ENCODE measurements at places on chromosomes 3 and 15.

DNA sequence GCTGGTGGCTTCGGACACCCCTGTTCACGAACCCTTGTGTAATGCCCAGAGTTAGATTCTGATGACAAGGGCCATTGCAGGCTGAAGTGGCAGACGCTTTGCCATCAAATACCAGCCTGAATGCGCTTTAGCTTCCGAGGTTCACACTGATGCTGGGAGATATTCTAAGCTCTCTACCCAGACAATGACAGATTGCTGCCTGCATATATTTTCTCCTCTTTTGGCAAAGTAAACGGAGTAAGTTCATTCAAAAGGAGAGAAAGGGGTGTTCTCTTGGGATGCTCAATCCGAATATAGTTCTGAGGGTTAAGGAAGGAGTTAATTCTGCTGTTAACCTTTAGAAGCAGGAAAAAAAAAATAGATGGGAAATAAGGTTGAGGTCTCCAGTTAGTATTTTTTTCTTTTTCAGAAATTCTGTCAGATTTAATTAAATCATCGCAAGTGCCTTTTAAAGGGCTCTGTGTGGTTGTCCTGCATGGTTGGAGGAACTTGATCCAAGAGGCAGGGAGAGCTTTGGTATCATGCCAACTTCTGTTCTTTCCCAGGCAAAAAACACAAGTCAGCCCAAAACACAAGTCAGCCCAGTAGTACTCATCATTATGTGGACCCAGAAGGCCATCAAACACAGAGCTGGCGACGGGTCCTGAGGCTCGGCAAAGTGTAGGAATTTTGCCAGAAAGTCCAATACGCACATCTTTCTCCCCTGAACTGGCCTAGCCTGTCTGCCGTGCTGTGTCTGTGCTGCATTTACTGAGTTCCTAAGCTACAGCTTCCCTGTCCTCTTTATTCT is 70.9 kb upstream of the ST8SIA2 start:
- no peak for DNase-seq

GRCh38 chr3:173839859-173840258 is 442.3 kb downstream of the NLGN1 start:
- DNase-seq = no peak

DNA sequence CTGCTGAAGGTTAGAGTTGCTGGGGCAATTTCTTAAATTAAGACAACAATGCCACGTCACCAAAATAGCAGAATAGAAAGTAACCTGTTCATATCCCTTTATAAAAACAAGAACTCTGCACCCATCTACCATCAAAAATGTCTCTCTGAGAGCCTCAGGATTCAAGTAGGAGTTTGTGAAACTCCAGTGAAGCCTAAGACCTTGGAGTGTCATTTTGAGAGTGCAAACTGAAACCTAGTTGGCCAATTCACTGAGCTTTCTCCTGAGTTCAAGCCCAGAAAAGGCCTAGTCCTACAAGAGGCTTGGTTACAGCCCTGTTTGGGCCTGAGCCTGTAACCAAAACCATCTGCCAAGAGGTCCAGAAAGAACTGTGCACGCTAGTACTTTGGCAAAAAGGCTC is 335.1 kb downstream of the EFHB start:
- DNase-seq = no peak

DNA sequence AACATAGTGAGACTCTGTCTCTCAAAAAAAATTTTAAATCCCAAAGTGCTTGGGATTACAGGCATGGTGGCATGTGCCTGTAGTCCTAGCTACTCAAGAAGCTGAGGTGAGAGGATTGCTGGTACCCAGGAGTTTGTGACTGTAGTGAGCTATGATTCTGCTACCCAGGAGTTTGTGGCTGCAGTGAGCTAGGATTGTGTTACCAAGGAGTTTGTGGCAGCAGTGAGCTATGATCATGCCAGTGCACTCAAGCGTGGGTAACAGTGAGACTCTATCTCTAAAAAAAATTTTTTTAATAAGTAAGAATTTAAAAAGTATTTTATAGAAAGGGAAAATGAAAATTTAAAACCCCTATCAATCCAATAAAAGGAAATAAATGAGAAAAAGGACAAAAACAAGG is 69.5 kb downstream of the FAIM start:
- peak; percentile 54 for DNase-seq

DNA sequence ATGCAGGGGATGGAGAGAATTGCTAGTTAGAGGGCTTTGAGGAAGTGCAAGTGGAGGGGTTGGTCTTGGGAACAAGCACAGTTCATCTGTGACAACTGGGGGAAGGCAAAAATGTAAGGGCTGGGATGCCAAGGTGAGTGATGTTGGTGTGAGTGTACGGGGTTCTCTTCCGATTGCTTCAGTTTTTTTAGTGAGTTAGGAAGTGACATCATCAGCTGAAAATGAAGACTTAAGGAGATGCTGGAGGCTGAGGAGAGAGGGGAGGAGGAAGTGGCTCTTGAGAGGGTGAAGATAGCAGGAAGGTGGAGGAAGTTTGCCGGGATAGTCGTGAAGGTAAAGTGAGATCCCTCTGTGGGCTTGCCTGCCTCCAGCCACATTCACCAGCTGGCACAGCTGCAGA is 12.7 kb downstream of the TICRR start:
- DNase-seq = peak; percentile 20

- DNase-seq = no peak
Observed at GRCh38 chr3:86104154-86104553, 886.8 kb downstream of the VGLL3 start.

GRCh38 chr3:190336516-190337189 is 14.4 kb upstream of the CLDN1 start:
- no peak for DNase-seq

GRCh38 chr3:111870620-111871019 is 11.6 kb downstream of the PHLDB2 start:
- DNase-seq = no peak

- no peak for DNase-seq
Observed at GRCh38 chr3:145395421-145395820, 765.6 kb downstream of the PLOD2 start.

DNA sequence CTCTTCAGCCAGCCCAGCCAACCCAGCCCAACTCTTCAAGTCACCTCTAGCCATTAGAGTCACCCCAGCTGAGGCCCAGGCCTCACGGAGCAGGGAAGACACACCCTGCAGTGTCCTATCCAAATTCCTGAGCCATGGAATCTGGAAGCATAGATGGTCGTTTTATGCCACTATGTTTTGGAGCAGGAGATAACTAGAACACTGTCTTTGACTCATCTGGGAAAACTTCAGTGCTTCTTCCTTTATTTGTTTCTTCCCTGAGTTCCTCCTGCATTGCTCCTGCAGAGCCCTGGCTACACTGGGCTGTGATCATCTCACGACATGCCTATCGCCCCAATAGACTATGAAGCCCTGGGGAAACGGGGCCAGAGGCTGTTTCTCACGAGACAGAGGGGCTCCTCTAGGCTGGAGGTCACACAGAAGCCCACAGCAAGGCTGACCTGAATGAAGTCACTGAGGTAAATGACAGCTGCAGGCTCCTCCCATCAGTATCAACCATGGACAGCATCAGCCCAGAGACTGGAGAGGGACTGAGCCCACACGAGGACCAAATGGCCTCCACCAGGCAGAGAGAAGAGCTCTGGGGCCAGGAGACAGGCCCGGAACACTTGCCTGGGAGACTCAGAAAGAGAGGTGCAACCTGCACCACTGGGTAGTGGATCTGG is 22.7 kb downstream of the CRABP1 start:
- no peak for DNase-seq

GRCh38 chr3:180403156-180403555 is 198.8 kb upstream of the TTC14 start:
- peak; percentile 62 for DNase-seq

DNA sequence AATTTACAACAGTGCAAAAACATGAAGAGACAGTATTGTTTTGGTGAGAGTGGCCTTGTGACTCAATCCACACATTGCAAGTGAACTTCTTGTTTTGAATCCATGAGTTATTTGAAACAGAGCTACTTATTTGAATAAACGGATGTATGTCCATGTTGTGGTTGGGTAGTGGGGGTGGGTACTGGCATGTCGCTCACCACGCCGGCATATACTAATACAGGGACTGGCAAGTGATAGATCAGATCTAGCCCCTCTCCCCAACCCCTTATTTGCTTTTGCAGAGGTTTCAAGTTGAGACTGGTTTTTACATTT is 83.8 kb downstream of the EDEM1 start:
- no peak for DNase-seq

DNA sequence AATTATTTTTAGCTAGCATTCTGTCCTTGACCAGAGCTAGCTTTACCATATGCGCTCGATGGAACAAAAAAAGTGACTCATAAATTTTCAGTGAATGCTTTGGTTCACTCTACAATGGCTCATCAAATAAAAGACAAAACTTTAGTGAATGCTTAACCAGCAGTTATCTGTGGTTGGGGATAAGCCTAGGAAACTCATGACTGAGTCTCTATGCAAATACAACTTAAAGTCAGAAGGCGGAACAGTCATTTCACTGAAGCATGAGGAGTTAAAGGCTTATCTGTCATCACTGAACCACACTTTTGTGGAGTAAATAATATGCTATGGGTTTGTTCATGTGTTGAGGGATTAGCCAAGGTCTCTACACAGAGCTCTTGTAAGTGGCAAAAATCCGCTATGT is 308.4 kb downstream of the SQOR start:
- DNase-seq = peak; percentile 93

DNA sequence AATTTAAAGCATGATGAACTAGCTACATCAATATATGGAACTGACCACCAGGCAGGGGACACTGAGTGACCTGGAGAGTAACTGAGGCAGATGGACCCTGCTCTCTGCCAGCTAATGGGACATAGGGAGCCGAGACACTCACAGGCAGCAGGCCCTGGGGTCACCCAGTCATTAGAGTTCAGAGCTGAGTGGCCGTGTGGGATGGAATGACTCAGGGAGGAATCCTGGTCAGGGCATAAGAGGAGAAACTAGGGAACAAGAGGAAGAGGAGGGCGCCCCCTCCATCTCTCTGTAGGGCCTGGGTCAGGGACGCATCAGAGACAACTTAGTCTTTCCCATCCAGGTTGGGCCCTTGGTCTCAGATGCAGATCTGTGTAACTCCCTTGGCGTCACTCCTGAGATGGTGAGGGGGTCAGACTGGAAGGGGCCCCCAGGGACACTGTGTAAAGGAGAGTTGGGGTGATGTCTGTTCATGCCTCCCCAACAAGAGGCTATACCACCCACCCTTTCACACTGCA is 39.8 kb downstream of the CCDC12 start:
- DNase-seq = peak; percentile 36

DNA sequence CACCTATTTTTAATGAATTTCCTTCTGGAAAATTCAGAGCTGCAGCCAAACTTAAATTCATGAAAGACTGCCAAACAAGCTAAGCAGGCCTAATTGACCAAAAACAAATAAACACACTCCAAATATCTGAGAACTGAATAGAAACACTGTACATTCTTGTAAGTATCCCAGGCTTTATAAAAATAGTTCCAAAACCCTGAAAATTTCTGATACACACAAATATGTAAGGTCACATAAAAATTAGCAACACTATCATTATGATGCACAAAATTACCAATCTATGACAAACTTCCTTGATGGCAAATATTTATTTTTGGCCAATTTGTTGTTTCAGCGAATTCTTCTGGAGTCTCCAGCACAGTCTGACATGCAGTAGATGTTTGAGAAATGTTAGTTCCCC is 117.9 kb upstream of the UBE2E2 start:
- no peak for DNase-seq

DNA sequence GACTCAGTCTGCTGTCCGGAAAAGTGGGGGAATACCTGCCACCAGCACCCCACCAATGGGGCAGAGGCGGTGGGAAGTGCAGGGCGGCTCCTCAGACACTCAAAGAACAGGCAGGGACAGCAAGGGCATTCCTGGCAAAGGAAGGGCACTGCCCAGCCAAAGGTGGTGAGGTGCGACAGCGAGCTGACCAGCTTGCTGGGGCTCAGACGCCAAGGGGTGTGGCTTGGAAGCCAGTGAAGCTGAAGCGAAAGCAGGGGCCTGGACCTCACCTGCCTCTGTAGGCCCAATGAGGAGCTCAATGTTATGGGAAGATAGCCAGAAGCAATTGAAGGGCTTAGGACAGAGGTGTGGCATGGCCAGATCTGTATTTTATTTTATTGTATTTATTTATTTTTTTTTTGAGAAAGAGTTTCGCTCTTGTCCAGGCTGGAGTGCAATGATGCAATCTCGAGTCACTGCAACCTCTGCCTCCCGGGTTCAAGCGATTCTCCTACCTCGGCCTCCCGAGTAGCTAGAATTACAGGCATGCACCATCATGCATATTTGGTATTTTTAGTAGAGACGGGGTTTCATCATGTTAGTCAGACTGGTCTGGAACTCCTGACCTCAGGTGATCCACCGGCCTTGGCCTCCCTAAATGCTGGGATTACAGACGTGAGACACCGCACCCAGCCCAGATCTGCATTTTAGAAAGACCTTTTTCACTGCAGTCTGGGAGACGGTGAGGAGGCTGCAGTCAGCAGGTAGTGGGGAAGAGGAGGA is 4.4 kb upstream of the LMAN1L start:
- no peak for DNase-seq

- DNase-seq = no peak
Observed at GRCh38 chr15:65875458-65875857, 6.2 kb downstream of the RAB11A start.

- DNase-seq = no peak
Observed at GRCh38 chr3:45482829-45483228, 94.5 kb downstream of the LARS2 start.

- DNase-seq = no peak
Observed at GRCh38 chr15:62469478-62469873, 304.4 kb upstream of the C2CD4B start.

DNA sequence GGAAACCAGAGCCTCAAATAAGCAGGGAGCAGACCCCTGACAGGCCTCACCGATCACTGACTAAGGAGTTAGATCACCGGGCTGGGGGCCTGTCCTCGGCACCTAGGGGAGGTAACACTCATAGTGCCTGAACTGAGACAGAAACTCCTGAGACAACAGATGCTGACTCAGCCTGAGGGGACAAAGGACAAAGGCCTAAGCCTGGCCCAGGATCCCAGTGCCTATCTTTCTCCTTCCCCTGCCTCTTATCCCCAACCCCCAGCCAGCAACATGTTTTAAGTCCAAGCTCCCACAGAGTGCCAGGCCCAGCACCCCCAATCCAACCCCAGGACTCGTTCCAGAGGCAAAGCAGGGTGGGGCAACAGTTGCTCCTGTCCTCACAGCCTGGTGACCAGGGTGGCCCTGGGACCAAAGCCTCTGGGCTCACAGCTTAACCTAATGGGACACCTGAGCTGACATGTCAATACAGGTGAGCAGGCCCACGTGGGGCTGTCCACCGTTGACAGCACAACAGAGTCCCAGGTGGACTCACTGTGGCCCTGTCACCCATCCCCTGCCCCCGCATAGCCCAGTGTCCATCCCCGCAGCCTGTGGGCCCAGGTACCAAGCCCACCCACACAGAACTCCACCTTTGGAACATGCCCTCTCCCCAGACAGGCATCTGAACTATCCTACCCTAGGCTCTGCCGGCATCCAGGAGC is 37.4 kb downstream of the ADCY5 start:
- DNase-seq = peak; percentile 69

- no peak for DNase-seq
Observed at GRCh38 chr3:134802428-134803050, 7.5 kb downstream of the EPHB1 start.

- no peak for DNase-seq
Observed at GRCh38 chr15:68045289-68046265, 8.5 kb upstream of the PIAS1 start.

GRCh38 chr3:143119974-143120715 is 574 bp downstream of the CHST2 start:
- no peak for DNase-seq

- DNase-seq = no peak
Observed at GRCh38 chr3:64072126-64072525, 48.8 kb upstream of the PSMD6 start.

Data from RCC 7860 (cell line).